ENCODE measurements at places on chromosomes 16 and 17. TPM values are rescaled to one million over a fixed set of nuclear protein-coding genes. Genes with fewer than 3 reads are reported as not detected.

The SOCS7 gene
- 11.3 TPM for total RNA-seq

GRCh38 chr16:48503336-48503735, 106.6 kb downstream of the N4BP1 start:
- no peak for DNase-seq

The MT4 gene
- total RNA-seq: not detected

DNA sequence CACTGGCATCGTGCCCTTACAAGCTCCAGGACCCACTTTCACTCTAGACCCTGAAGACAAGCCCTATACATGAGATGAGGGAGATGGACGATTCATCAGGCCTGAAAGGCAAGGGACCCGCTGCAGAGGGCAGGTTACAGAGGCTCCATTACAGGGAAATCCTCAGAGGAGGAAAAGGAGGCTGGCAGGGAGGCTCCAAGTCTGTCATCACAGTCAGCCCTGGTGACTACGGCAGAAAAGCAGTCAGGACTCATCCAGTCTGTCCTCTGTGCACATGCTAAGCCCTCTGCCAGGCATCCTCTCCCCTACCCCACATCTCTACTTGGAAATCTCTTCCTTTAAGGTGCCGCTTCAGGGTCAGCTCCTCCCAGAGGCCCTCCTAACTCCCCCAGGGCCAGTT, 197.7 kb upstream of the CDH5 start:
- DNase-seq: no peak

- DNase-seq: peak; percentile 9
Observed at GRCh38 chr17:39461926-39462569, 762 bp downstream of the CDK12 start.

DNA sequence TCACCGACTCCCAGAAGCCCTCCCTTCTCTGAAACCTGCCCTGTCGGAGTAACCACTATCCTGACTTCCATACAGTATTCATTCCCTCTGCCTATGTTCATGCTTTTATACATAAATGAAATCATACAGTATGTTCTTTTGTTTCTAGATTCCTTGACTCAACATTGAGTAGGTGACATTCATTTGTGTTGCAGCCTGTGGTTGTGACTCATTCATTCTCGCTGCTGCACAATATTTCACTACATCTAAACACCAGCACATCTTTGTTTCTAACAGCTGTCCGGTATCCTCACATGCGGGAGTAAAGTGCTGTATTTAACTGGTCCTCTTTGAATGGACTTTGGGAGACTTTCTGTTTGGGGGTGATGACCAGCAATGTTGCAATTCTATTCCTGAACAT, 135.0 kb upstream of the FOXF1 start:
- DNase-seq: peak; percentile 68

DNA sequence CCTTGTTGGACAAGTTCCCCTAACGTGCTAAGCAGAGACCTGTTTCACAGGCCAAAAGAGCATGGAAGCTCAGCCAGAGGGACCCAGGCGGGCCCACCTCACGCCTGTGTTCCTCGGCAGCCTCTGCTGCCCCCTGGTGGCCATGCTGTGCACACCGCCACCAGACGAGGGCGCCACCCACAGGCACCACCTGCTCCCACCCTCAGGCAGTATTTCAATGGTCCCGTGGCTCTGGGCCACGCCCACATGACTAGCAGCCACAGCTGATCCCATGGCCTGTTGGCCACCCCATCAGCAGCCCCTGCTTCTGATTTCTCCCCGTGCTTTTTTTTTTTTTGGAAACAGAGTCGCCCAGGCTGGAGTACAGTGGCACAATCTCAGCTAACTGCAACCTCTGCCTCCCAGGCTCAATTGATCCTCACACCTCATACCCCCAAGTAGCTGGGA, 18.9 kb downstream of the MPG start:
- DNase-seq: peak; percentile 80

GRCh38 chr16:85717393-85718152, 28.8 kb upstream of the GINS2 start:
- peak; percentile 36 for DNase-seq

DNA sequence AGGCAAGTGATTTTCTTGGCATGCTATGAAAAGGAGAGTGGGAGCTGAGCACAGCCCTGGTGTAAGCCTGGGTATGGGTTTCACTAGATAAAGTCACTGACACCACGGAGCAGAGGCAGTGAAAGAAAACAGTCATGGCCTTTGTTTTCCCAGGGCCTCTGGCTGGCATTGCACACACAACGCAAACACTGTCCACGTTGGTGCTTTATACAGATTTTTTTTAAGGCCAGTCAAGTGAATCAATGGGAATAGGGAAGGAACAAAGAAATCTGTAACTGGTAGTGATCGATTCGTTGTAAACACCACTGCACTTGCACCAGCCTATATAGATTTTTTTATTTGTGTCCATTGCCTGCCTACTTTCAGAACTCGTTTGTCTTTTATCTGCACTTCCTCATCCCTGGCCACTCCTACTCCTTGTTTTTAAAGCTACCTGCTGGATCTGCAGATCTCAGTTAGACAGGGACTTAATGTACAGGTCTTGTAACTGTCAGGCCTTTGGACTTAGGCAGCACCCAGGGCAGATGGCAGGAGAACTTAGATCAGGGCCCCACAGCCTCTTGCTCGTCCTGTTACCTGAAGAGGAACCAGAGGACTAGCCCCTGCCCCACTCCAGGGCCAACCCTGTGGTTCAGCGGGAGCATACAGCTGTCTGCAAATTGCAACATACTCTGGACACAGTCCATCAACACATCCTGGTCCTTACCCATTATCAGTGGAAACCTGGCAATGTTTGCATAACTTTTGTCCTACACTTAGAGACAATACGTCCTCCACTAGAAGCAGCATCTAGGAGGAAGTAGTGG, 10.6 kb upstream of the TMIGD1 start:
- DNase-seq: no peak

DNA sequence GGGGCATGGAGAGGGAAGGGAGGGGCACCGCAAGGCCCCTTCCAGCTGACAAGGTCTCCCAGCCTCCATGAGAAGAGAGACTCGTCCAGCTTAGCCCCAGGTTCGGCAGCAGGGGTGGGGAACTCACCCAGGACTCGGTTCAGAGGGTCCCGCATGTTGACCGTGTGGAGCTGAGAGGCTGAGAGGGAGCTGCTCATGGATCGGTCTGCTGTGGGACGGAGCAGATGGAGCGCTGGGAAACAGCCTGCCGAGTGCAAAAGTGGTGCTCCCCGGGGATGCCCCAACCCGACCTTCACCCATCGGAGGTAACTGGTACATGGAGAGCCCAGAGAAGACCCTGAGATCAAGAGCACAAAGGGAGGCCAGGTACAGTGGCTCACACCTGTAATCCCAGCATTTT, 4.9 kb downstream of the CSF3 start:
- no peak for DNase-seq

All from HFFc6 (cell line).